ENCODE measurements at places on chromosomes 4 and X.

GRCh38 chr4:19729886-19730651 is 521.6 kb upstream of the SLIT2 start:
- no peak for DNase-seq

DNA sequence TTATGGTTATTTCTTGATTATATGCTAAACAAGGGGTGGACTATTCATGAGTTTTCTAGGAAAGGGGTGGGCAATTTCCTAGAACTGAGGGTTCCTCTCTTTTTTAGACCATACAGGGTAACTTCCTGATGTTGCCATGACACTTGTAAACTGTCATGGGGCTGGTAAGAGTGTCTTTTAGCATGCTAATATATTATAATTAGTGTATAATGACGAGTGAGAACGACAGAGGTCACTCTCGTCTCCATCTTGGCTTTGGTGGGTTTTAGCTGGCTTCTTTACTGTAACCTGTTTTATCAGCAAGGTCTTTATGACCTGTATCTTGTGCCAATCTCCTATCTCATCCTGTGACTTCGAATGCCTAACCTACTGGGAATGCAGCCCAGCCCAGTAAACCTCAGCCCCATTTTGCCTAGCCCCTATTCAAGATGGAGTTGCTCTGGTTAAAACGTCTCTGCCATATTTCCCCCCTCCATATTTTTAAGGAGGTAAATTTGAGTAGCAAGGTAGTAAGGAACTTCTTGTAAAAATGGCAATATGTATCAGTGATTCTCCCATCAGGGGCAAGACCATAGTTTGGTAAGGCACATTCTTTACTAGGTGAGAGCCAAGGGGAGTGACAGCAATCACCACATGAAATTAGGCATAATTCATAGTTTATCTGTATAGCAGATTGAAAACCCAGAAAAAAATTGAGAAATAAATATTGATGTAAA is 2.6 kb downstream of the CXCL2 start:
- DNase-seq, result no peak

DNA sequence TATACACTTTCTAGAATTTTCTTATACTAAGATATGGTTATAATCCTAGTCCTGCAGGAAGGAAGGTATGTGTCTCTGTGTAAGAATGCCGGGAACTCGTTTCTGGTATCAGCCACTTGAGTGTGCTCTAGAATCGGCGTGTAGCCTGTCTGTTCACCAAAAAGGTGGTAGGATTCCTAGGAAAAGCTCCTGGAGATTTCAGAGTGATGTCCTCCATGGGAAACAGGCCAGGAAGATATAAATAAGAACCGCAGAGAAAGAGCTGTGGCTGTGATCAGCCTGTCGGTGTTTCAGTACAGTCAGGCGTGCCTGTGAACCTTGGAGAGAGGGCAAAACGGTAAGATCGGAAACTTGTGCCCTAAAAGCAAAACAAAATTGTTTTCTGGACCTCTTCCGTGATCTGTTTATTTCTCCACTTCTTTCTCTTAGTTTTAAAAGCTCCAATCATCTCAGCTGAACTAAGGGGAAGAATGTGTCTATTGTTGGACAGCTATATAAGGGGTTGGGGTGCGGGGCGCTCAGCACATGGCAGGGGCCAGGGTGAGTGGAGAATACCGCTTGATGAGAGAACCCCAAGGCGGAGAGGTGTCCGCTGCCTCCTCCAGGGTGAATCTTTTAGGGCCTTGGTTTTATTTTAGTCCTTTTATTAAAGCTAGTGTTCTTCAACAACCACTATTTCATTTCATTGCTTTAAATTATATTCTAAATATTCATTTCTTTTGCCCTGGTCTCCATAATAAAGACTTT is 303.8 kb upstream of the TENM3 start:
- DNase-seq, result no peak

DNA sequence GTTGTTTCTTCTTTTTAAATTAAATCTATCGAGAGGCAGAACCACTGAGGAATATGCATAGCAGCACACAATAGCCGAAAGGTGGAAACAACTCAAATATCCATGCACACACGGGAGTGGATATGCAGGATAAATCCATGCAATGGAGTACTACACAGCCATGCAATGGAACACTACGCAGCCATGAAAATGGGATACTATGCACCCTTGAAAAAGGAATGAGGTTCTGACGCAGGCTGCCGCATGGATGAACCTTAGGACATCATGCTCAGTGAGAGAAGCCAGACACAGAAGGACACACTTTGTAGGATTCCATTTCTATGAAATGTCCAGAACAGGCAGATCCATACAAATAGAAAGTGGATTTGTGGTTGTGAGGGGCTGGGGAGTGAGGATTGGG is 18.4 kb upstream of the P2RY8 start:
- DNase-seq, result no peak

- DNase-seq, result no peak
These were observed 168.7 kb downstream of the NR3C2 start for GRCh38 chr4:148273501-148273986.

DNA sequence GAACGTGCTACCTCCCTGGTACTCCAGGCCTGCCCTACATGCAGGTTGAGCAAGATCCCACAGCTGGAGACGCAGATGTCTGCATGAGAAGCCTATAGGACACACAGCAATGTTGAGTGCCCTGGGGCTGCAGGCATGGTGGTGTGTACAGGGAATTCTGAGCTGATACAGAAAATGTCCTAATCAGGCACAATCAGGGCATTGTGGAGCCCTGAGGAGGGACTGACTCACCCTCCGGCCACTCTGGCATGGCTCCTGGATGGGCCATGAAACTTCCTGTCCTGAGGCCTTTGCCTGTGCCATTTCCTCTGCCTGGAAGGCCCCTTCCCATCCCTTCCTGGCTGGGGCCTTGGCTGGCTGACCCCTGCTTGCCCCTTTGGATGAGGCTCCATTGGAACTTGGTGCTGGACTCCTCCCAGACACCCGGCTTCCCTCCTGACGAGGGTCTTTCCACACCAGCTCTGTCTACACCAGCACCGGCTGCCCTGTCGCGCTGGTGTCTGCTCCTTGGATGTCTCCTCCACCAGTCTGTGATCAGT is 16.7 kb upstream of the AFAP1 start:
- DNase-seq, result no peak

- no peak for DNase-seq
These were observed 281.6 kb downstream of the SLC7A11 start for GRCh38 chr4:137960371-137961050.

- no peak for DNase-seq
These were observed 13.8 kb upstream of the PGM2 start for GRCh38 chr4:37812713-37813112.

DNA sequence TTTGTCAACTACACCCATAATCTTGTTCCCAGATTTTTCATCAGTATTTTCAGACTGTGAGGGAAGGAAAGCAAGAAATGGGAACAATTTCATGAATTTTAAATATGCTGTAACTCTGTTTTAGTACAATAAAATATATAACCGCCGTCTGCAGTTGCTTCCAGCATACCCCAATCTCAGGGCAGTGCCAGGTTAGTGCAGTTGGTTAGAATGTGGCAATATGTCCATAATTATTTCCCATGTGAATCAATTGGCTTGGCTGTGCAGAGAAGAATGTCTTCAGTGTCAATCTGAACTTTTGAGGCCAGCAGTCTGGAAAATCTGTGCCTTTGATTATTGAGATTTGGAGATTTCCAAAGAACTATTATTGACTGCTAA is 5.0 kb upstream of the MMAA start:
- no peak for DNase-seq

GRCh38 chr4:154471032-154471431 is 20.6 kb downstream of the DCHS2 start:
- DNase-seq, result no peak

- no peak for DNase-seq
These were observed 5.9 kb downstream of the SPARCL1 start for GRCh38 chr4:87523307-87523706.

DNA sequence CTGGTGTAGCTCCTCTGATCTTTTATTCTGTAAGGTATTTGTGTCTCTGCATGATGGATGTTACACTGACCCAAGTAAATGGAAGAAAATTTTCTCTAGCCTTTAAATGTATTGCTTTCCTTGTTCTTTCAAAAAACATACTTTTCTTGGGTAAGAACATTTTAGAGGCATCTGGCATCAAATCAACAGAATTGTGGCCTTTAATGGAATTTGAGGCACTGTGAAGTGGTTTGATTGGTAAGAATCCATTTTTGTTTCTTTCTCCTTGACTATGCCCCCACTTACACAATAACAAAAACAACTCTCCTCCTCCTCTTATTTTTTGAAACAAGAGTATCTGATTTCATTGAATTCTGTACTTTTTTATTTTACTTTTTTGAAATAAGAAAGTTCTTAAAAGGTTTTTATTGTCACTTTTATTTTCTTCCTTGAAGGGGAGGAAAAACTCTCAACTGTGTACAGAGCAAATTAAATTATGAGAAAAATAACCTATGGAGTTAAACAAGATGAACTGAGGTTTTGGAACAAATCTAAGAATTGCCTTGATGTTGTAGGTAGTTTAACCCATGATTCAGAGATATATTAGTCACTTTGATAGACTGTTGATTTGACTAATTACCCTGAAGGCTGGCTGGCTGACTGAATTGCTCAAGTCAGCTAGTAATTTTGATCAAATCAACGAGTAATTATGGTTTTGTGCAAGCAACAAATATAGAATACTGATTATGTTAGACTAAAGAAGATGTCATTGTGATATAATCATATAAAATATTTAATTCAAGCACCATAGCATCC is 146.4 kb downstream of the FHIP1A start:
- DNase-seq, result no peak

GRCh38 chrX:23952984-23953907 is 45.4 kb downstream of the CXorf58 start:
- DNase-seq, result peak; percentile 19

- no peak for DNase-seq
These were observed 44.0 kb downstream of the SCD5 start for GRCh38 chr4:82754513-82755165.

DNA sequence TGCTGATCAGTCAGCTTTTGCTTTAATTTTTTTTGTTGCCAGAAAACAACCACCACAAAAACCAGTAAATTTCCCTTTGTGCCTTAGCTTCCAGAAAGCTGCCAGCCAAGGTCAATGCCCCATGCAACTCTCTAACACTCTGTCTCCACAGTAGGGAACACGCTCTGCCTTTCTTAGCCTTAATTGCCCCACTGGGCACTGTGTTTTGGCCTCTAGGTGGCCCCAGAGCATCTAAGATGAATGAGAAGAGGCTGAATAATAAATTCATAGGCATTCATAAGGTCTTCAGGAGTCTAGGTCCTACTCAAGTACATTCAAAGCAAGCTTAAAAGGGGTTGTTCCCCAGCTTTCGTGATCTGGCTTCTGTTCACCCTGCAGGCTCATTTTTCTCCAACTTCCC is 57.7 kb upstream of the PASD1 start:
- no peak for DNase-seq

GRCh38 chr4:33941854-33942253 is 2302.5 kb downstream of the ARAP2 start:
- DNase-seq, result no peak

DNA sequence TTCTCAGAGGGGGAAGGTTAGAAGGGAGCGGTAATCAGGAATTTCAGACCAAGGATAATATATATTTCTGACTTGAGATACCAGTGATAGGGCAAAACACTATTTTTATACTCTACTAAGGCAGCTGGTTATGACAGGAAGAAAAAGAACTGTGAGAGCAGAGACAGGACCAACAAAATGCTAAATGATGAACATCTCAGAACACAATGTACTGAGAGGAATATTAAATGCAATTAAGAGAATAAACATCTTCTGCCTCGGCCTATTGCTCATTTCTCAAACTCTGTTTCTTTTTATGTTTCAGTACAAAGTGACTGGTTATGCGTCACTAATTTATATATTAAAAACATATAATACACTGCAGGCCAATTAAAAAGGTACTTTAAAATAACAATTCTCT is 122.0 kb upstream of the RLIM start:
- DNase-seq, result no peak

DNA sequence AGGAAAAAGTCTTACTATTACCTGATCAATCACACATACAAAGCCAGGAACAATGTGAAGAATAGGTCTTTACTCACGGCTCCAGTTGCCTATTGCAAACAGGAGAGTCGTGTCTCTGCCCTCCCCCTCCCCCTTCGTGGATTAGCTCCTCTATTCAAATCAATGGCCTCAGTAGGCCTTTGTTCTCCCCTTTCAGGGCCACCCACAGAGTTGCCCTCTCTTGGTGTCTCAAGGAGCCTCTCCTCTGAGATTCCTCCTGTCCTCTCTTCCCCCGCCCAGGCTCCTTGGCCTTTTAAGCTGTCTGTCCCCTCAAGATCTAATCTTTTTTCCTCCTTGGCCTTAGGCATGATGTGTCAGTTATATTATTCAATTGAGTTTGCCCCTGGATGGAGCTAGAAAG is 107.2 kb upstream of the NALF2 start:
- DNase-seq, result no peak

Measured in T-cell (primary cell).